GM23248 (cell line): ENCODE measurements at places on chromosomes 7 and 10.
A peak's percentile ranks its signal among the peaks of the same experiment; 100 is the strongest.

DNA sequence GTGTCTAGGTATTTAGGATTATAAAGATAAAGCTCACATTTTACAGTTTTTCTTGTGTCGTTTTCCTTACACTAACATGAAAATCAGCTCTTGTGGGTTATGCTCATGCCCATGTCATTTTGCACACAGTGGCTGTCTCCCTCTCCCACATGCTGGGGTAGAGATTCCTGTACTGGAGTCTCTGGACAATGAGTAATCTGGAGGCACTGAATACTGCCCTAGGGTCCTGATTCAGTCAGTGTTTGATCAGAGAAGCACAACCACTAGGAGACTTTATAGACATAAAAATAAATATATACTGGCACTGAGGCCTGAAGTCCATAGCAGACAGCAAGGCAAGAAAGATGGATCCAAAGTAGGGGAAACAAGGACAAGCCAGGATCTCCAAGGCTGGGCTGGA, 1008.8 kb downstream of the KCNMA1 start:
- DNase-seq = no peak

DNA sequence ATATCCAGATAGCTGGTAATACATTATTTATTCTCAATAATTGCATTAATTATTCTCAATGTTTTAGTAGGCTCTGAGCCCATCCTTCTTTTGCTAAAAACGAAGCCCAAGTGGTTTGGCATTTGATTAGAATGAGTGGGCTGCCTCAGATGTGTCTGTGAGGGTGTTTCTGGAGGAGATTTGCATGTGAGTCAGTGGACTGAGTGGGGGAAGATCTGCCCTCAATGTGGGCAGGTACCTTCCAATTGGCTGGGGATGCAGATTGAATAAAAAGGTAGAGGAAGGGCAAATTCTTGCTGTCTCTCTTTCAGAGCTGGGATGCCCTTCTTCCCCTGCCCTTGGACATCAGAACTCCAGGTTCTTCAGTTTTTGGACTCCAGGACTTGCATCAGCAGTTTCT, 290.6 kb upstream of the SMIM30 start:
- no peak for DNase-seq

GRCh38 chr7:44062903-44063295, 2.5 kb downstream of the PGAM2 start:
- no peak for DNase-seq

DNA sequence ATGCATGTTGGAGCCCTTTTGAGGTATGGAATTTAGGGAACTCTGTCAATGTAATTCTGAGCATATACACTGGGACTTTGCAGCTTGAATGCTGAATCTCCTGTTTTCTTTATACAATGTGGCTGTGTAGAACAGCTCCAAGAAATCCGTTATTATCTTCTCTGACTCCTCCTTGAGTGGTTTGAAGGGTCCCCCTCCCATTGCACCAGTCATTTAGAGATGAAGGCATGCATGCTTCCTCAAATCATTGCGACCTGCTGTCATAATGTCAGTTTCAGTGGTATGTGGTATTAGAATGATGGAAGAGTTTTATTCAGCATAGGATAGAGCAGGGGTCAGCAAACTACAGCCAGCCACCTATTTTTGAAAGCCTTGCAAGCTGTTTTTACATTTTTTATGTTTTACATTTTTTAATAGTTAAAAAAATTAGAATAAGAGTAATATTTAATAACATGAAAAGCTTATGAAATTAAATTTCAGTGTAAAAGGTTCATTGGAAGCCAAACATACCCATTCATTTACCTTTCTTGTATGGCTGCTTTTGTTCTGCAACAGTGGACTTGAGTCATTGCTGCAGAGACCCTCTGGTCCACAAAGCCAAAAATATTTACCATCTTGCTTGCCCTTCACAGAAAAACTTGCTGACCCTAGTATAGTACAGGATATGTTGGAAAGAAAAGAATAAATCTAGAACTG, 8.1 kb downstream of the STK17A start:
- no peak for DNase-seq

- no peak for DNase-seq
These were observed 206.8 kb downstream of the GRID1 start for GRCh38 chr10:86159797-86160196.

- DNase-seq = peak; percentile 74
These were observed 72.1 kb downstream of the PTEN start for GRCh38 chr10:87935290-87936141.
